H7 (cell line): ENCODE measurements at places on chromosomes 13 and 19. TPM values are rescaled to one million over a fixed set of nuclear protein-coding genes. Genes with fewer than 3 reads are reported as not detected.

DNA sequence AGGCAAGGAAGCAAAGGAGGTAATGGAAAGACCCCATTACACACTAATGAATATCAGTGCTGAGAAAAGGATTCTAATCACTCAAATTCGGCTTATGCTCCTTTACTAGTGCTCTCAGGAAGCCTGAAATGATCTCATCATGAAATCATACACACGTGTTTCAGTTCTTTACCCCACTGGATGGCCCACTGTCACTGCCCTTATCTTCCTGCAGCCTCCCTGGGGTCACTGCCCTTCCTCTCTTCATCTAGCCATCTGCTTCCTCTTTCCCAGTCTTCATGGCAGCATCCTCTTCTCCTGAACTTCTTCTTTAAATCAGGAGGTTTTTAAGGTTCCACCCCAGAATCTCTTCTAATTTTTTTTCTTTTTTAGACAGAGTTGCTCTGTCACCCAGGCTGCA, 27.9 kb upstream of the EEF1AKMT1 start:
- no peak for DNase-seq

GRCh38 chr13:85828094-85828684, 29.0 kb upstream of the SLITRK6 start:
- no peak for DNase-seq

DNA sequence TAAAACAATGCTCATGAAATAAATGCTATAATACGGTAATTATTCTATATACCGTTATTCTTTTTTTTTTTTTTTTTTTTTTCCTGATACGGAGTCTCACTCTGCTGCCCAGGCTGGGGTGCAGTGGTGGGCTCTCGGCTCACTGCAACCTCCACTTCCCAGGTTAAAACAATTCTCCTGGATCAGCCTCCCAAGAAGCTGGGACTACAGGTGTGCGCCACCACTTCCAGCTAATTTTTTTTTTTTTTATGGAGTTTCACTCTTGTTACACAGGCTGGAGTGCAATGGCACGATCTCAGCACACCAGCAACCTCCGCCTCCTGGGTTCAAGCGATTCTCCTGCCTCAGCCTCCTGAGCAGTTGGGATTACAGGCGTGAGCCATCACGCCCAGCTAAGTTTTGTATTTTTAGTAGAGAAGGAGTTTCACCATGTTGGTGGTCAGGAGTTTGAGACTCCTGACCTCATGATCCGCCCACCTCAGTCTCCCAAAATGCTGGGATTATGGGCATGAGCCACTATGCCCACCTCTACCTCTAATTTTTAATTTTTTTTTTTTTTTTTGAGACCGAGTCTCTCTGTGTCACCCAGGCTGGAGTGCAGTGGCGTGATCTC, 6.9 kb downstream of the PPP1R15A start:
- DNase-seq, result no peak

GRCh38 chr19:35373492-35373891, 2.6 kb downstream of the GPR42 start:
- DNase-seq, result no peak

DNA sequence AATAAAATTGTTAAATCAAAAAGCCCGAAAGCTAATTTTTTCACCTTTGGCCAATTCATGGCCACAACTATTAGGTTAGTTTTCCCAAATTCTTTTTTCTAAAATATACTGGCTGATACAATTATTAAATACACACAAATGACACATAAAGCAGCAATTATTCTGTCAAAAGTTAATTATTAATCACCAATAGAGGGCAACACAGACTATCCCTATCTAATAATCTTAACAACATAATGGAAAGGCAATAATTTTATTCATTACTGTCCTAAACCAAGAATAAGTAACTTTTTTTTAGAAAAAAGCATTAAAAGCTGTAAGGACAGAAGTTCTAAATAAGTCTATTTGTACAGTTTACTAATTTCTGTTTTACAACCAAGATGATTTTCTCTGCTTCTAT, 51.7 kb downstream of the KATNAL1 start:
- no peak for DNase-seq

- no peak for DNase-seq
Observed at GRCh38 chr19:2618611-2619010, 83.9 kb downstream of the GNG7 start.

DNA sequence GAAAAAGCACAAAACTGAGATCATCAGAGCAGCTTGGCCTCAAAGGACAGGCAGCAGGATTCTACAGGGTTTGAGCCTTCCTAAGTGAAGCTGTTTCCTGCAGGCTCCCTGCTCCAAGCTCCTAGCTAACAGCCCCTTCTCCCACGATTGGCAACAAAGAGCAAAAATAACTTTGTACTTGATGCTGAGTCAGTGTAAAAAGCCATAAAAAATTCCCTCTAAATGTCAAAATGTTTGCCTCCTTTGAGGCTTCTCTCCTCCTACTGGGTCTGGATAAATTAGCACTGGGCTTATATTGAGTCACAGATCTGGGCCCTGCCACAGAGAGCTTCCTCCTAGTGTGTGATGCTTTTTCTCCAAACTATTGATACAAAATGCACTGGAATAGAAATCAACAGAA, 153.3 kb downstream of the TNFRSF19 start:
- no peak for DNase-seq

DNA sequence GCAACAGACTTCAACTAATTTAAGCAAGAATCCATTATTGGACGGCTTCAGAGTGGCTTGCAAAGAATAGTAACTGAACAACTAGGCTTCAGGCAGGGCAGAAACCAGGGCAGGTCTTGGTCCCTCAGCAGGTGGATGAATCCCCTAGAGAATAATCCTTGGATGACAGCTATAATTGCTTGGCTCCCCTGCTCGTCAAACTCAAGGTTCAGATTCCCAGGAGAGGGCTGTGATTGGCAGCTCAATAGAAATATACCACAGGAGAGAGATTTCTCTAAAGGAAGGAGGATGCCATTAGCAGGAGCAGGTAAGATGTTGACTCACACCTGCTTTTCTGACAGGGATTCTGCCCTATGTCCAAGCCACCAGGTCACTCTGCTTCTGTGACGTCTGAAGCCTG, 89.6 kb upstream of the PCDH8 start:
- DNase-seq, result no peak

DNA sequence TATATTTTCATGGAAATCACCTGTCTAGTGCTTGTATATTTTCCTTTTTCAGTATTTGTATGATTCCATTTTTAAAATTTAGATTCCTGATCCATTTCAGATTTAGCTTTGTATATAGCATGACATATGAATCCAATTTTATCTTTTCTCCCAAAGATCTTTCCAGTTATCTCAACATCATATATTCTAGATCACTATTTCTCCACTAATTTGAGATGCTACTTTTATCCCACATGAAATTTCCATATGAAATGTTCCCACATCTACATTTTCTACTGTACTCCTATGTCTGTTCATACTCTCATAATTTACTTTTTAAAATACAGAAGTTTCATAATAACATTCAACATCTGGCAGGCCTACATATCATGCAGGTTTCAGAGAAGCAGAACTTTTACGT, 1784.1 kb downstream of the SLITRK5 start:
- no peak for DNase-seq

GRCh38 chr19:36059180-36059910, 4.6 kb downstream of the WDR62 start:
- no peak for DNase-seq

The DACT3 gene
- total RNA-seq, result 0.37 and 0.55 TPM in 2 replicates

The TEX26 gene
- total RNA-seq, result not detected in 2 replicates
